ENCODE measurements at places on chromosomes 13 and 19.

DNA sequence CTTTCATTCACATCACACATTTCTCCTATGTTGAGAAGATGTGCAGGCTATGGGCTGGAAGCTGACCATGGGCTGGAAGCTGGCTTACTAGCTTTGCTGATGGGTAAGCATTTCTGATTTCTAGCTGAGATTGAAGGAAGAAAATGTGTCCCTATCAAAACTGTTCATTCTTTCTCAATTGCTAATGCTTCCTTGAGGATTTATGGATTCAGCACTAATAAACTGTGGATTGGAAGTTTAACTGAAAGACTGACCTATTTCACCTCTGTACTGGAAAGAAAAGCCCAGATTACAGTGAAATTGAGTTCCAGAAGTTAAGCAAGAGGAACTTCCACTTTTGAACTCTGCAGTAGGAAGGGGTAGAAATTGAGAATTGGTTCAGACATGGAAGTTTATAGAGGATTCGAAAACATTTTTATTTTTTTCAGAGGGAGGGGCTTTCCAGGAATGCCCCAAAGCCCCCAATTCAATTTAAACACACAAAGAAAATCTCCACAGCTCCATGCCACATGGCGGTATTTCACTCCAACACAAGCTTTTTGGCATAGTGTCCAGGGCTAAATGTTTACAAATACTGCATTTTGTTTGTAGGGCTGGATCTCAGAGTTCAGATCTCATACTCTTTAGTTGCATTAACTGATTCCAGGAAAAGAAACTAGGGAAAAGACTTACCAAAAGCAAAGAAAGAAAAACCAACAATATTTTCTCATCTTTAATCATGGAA, 61.2 kb upstream of the ARGLU1 start:
- DNase-seq: no peak

- no peak for DNase-seq
Observed at GRCh38 chr19:19406878-19407632, 1.6 kb downstream of the GATAD2A start.

DNA sequence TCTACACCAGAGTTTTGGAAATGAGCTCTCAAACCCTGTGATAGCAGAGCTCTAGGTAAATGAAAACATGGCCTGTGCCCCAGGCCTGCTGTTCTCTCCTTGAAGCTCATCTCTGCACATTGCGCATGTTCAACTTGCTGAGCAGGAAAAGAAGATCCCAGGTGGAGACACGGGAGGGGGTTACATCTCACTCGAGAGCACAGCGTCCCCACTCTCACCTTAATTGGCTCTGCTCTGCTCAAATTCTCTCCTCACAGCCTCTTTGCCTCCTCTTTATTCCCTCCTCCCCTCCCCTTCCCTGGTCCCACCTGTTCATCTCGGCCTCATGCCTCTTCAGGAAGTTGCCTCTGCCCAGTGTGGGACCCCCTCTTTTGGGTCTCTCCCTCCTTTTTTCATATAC, 44.7 kb downstream of the RGCC start:
- no peak for DNase-seq

GRCh38 chr13:105702441-105702840, 833.0 kb downstream of the EFNB2 start:
- DNase-seq: no peak
